ENCODE measurements at places on chromosomes 13 and 19. TPM values are rescaled to one million over a fixed set of nuclear protein-coding genes. Genes with fewer than 3 reads are reported as not detected.

DNA sequence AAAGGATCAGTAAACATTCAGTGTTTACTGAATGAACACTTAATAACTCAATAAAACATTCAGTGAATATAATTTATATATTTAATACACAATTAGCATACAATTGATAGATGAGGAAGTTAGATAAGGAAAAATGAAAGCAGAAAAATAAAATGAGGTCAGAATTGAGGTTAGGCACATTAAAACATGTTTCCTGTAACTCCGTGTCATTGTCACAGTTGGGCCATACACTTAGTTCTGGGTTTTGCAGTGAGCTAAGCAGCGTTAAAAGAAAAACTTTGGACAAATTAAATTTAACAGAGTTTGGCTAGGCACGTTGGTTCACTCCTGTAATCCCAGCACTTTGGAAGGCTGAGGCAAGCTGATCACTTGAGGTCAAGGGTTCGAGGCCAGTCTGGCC is 71.4 kb downstream of the MIPEP start:
- DNase-seq = no peak

GRCh38 chr13:100659578-100659977 is 15.0 kb downstream of the TMTC4 start:
- no peak for DNase-seq

ZNF506 gene
- 7.7 TPM for total RNA-seq

DNA sequence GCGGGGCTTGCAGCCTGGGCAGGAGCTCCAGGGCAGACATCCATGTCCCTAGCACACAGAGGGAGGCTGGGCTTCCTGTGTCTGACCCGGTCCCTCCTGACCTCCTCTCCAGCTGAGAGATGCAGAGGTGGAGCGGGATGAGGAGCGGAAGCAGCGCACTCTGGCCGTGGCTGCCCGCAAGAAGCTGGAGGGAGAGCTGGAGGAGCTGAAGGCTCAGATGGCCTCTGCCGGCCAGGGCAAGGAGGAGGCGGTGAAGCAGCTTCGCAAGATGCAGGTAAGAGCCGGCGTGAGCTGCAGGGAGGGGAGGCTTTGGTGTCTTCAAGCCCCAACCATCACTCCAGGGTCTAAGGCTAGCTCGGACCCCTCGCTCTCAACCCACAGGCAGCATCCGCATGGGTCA is 38.4 kb downstream of the KCNC3 start:
- DNase-seq = no peak

GRCh38 chr19:455851-456546 is 4.8 kb downstream of the SHC2 start:
- no peak for DNase-seq
